ENCODE measurements at places on chromosomes 1 and 21. TPM values are rescaled to one million over a fixed set of nuclear protein-coding genes. Genes with fewer than 3 reads are reported as not detected.

The RAB3B gene
- 10.2 TPM for polyA plus RNA-seq

The C1orf185 gene
- not detected for polyA plus RNA-seq

The IQCC gene
- polyA plus RNA-seq = 2.9 TPM

The FAM167B gene
- 1.6 TPM for polyA plus RNA-seq

The CCDC190 gene
- 0.13 TPM for polyA plus RNA-seq

The TRIM58 gene
- 0.13 TPM for polyA plus RNA-seq

The BTF3L4 gene
- 26.1 TPM for polyA plus RNA-seq

The DISP3 gene
- 0.15 TPM for polyA plus RNA-seq

The IBA57 gene
- 1.8 TPM for polyA plus RNA-seq

The LEFTY2 gene
- polyA plus RNA-seq = not detected

The DNAJC6 gene
- polyA plus RNA-seq = 2.5 TPM

The ECM1 gene
- polyA plus RNA-seq = 20.2 TPM

The F5 gene
- polyA plus RNA-seq = under 0.01 TPM

The DENND2D gene
- polyA plus RNA-seq = 1.3 TPM

The SH3BGR gene
- polyA plus RNA-seq = 1.1 TPM

The OR10Z1 gene
- polyA plus RNA-seq = not detected

The C1orf53 gene
- 22.9 TPM for polyA plus RNA-seq

The TOR1AIP2 gene
- 12.7 TPM for polyA plus RNA-seq

The SPRR2D gene
- not detected for polyA plus RNA-seq

The RGS16 gene
- 0.79 TPM for polyA plus RNA-seq

The CD34 gene
- 0.59 TPM for polyA plus RNA-seq

The HSD3B2 gene
- polyA plus RNA-seq = not detected

The SPRR2A gene
- polyA plus RNA-seq = not detected

The OR14C36 gene
- not detected for polyA plus RNA-seq

The FCMR gene
- polyA plus RNA-seq = 0.05 TPM

The PLPPR4 gene
- polyA plus RNA-seq = 0.61 TPM

The LCE3E gene
- not detected for polyA plus RNA-seq

The SLC35F3 gene
- polyA plus RNA-seq = 1.5 TPM

The TPTE gene
- polyA plus RNA-seq = not detected

The KRTAP19-2 gene
- not detected for polyA plus RNA-seq

The FCRLA gene
- polyA plus RNA-seq = 0.13 TPM

The GBP7 gene
- polyA plus RNA-seq = not detected

The CASZ1 gene
- 0.51 TPM for polyA plus RNA-seq

The SPATA6 gene
- polyA plus RNA-seq = 2.4 TPM

The CFHR2 gene
- not detected for polyA plus RNA-seq

The PTGFRN gene
- polyA plus RNA-seq = 22.4 TPM

The CD1D gene
- not detected for polyA plus RNA-seq

The PITHD1 gene
- 36.3 TPM for polyA plus RNA-seq

The SAMD13 gene
- polyA plus RNA-seq = 1.3 TPM

The TARBP1 gene
- 46.1 TPM for polyA plus RNA-seq

The FYB2 gene
- not detected for polyA plus RNA-seq

The SLC1A7 gene
- not detected for polyA plus RNA-seq

The IGSF21 gene
- not detected for polyA plus RNA-seq

The GLIS1 gene
- 0.05 TPM for polyA plus RNA-seq

The CHTOP gene
- 76.7 TPM for polyA plus RNA-seq

The CDA gene
- 0.11 TPM for polyA plus RNA-seq

The CCDC17 gene
- 0.31 TPM for polyA plus RNA-seq

The CELSR2 gene
- 3.5 TPM for polyA plus RNA-seq

The SPATA45 gene
- 0.24 TPM for polyA plus RNA-seq

The LRRC38 gene
- not detected for polyA plus RNA-seq

The FMO5 gene
- 0.50 TPM for polyA plus RNA-seq

The PDE4B gene
- 3.0 TPM for polyA plus RNA-seq

Data from SK-N-SH (cell line).